ENCODE measurements at places on chromosomes 12 and 14. TPM values are rescaled to one million over a fixed set of nuclear protein-coding genes. Genes with fewer than 3 reads are reported as not detected.

TROAP gene
- 44.7 TPM for total RNA-seq

GALNT4 gene
- 25.7 TPM for total RNA-seq

SLC2A14 gene
- 14.5 TPM for total RNA-seq

SLC22A17 gene
- 26.2 TPM for total RNA-seq

PLD4 gene
- total RNA-seq, result 0.05 TPM

ATL1 gene
- 6.8 TPM for total RNA-seq

RPGRIP1 gene
- total RNA-seq, result 0.19 TPM

SSTR1 gene
- total RNA-seq, result 4.0 TPM

SIX6 gene
- total RNA-seq, result not detected

GZMB gene
- not detected for total RNA-seq

STON2 gene
- 77.2 TPM for total RNA-seq

RTL1 gene
- 159 TPM for total RNA-seq

ABCC9 gene
- 0.16 TPM for total RNA-seq

KLRK1 gene
- not detected for total RNA-seq

NGB gene
- not detected for total RNA-seq

KRT71 gene
- not detected for total RNA-seq

COX8C gene
- not detected for total RNA-seq

SLC39A2 gene
- not detected for total RNA-seq

GPRC5A gene
- 4.0 TPM for total RNA-seq

JPH4 gene
- not detected for total RNA-seq

TMEM52B gene
- not detected for total RNA-seq

GLI1 gene
- total RNA-seq, result 0.91 TPM

MSI1 gene
- 127 TPM for total RNA-seq

DAZAP2 gene
- total RNA-seq, result 106 TPM

OR6C68 gene
- not detected for total RNA-seq

OAS3 gene
- total RNA-seq, result 1.1 TPM

ASIC1 gene
- total RNA-seq, result 5.7 TPM

LRP1 gene
- 95.7 TPM for total RNA-seq

KRT78 gene
- total RNA-seq, result not detected

SYCP3 gene
- not detected for total RNA-seq

SERPINA1 gene
- 431 TPM for total RNA-seq

APOF gene
- total RNA-seq, result not detected

KCNH3 gene
- total RNA-seq, result 29.2 TPM

ARMH4 gene
- 31.5 TPM for total RNA-seq

TDRD9 gene
- not detected for total RNA-seq

REM2 gene
- 11.3 TPM for total RNA-seq

MTA1 gene
- 238 TPM for total RNA-seq

MUCL1 gene
- not detected for total RNA-seq

SPSB2 gene
- 15.7 TPM for total RNA-seq

KRT8 gene
- 1,246 TPM for total RNA-seq

ANO2 gene
- 2.8 TPM for total RNA-seq
